ENCODE measurements at places on chromosomes 2 and 18.
A peak's percentile ranks its signal among the peaks of the same experiment; 100 is the strongest.

DNA sequence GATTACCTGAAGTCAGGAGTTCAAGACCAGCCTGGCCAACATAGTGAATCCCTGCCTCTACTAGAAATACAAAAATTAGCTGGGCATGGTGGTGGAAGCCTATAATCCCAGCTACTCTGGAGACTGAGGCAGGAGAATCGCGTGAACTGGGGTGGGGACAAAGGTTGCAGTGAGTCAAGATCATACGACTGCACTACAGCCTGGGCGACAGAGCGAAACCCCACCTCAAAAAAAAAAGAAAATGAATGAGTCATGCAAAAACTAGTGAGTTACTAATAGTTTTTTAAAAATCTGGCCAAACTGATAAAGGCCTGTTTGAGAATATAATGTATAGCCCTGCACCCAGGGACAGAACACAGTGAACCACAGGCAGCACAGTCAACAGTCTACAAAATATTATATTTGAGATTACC lies 17.5 kb downstream of the AFG3L2 start:
- no peak for DNase-seq

DNA sequence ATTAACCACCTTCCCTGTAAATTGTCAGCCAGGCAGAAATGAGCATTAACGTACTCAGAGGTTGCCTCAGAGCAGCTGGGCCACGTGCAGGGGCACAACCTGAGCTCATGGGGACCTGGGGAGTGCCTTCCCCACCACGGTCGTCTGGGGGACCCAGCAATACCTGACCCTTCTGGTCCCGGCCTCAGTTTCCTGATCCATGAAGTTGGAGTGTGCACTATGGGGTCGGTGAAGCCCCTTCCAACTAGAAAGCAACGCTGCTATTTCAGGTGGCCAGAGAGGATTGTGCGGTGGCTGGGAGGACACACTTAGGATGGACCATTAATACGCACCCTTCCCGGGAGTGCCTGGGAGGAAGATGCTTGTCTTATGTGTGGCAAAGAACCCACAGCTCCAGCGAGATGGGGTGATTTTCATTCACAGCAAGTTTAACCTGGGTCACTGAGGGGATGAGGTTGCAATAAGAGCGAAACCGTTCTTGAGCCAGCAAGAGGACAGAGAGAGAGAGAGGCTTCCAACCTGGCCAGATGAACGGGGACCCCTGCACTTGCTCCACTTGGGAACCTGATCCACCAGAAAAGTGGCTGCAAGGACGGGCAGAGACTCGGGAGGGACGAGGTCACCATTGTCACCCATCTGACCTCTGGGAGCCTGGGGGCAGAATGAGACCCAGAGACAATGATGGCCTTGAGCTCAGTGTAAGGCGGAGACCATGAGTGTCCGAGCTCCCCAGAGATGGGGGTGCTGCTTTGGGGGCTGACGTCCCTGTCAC lies 36.2 kb downstream of the NGEF start:
- DNase-seq, result no peak

DNA sequence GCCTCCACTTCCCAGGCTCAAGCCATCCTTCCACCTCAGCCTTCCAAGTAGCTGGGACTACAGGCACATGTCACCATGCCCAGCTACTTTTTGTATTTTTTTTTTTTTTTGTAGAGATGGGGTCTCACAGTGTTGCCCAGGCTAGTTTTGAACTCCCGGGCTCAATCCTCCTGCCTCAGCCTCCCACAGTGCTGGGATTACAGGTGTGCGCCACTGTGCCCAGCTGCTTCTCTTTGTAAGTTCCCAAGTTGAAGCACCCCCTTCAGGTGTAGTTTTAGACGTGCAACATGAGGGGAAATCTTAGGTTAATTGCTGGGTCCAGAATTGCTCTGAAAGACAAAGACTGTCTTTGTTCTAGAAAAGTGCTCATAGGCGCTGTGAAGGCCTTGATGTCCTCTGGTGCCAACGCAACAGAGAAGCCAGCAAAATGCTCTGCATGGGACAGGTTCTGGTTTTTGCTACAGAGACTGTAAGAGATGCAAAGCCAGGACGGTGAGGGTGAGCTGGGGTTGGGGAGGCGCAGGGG lies 46.6 kb downstream of the RRM2 start:
- no peak for DNase-seq

DNA sequence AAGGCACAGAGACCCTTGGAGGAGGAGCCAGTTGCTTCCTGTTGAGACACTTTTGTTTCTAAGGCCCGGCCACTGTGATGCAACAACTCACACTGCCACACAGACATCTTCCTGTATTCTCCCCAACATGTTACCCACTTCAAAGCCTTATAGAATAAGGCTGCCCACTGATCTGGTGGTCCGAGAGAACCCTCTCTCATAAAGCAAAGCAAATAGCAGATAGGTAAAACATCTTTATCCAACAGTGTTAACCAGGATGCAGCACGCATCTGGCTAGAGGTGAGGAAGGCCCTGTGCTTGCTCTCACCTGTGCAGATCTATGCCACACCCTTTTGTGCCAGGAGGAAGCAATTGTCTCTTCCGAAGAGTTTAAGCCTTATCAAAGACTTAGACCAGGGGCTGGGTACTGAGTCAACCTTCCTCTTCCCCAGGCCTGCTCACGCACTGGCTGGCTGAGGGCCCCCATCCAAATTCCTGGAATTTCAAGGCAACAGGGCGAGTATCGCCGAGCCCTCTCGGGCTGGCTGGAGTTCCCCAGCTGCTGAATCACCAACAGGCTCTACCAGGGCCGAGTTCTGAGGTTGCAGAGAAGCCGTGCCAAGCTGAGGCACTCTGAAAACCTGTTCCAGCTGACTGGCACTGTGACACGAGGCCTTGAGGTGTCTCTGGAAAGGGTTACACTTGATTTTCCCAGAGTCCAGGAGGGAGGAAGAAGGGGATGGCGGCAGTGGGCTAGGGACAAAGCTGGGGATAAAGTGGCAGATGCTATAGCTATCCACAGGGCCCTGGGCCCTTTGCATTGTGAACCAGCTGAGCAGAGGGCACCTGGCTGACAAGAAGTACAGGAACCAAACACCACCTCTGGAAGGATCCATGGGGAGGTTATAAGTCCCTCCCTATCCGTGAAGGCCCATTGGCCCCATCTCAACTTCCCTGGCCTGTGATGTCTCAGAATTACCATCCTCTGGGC lies 29.3 kb downstream of the TGFA start:
- DNase-seq, result no peak

DNA sequence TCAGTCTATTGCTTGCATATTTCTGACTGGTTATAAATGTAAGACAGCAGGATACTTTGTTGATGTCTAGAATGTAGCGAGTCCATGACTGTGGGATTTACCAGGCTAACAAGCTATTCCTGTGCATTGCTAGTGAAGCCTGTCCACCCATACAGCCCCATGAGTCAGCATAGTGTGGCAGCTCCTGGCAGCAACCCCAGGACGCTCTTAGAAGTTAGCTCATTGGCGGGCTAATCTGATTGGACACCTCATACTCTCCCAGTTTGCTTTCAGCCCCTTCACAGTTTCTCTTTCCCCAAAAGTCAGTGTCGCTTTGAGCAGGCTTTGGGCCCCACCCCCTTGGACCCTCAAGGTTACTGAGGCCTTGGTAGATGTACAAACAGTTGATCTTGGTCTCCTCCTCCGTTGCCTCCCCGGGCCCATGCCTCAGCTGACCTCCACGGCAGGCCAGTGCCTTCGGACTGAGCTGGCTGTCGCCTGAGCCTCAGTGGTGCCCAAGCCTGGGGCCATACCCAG lies 48.0 kb downstream of the COA5 start:
- no peak for DNase-seq

DNA sequence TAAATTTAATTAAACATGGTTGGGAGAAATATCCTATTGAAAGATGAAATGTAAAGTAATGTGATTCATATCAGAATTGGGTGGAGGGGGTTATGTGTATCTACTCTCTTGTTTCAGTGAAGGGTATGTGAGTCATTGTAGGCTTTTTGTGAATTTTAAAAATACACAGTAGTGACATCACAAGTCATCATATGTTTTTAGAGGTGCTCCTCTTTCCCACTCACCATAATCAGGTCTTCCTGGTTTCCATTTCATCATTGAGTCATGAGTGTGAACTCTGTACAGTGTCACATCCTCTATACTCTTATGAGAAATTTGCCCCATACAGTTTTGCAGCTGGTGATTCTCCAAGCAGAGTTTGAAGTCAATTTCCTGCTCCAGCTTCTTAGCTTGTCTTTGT lies 18.8 kb downstream of the FSIP2 start:
- no peak for DNase-seq

DNA sequence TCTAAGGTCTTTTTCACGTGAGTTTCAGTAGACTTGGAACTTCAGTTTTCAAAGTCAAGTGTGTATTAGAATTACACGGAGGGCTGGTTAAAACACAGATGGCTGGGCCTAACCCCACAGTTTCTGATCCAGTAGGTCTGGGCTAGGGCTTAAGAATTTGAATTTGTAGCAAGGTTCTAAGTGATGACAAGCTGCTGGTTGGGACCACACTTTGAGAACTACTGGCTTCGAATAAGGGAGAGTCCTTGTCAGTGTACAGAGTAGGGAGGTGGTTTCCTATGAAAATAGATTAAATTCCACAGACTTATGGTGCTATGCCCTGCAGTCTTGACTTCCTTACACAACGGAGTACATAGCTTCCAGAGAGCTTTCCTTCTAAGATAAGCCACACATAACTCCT lies 4.5 kb downstream of the RHOB start:
- DNase-seq, result no peak

DNA sequence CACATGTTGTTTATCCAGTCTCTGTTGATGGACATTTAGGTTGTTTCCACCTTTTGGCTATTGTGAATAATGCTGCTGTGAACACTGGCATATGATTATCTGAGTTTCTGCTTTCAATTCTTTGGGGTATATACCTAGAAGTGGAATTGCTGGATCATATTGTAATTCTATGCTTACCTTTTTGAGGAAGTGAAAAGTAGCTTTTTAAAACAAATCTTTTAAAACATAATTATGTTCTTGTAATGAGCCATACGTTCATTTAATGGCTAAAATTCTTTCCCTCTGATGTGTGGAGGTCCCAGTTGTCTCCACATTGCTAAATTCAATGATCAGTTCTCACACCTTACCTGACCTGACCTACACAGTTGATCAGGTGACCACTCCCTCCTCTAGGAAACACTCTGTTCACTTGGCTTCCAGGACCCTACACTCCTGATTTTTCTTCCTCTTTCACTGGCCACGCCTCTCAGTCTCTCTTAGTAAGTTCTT lies 27.8 kb upstream of the SERTAD2 start:
- no peak for DNase-seq

- DNase-seq, result no peak
These were observed 171.1 kb upstream of the RBMS1 start for GRCh38 chr2:160664603-160665140.

- no peak for DNase-seq
These were observed 3.9 kb downstream of the CCDC121 start for GRCh38 chr2:27624943-27625342.

GRCh38 chr2:10444463-10444862 lies 3.7 kb downstream of the ODC1 start:
- no peak for DNase-seq

GRCh38 chr2:191678437-191679100 lies 633 bp downstream of the NABP1 start:
- DNase-seq, result peak; percentile 59

GRCh38 chr2:173028141-173028540 lies 47.5 kb upstream of the MAP3K20 start:
- no peak for DNase-seq

DNA sequence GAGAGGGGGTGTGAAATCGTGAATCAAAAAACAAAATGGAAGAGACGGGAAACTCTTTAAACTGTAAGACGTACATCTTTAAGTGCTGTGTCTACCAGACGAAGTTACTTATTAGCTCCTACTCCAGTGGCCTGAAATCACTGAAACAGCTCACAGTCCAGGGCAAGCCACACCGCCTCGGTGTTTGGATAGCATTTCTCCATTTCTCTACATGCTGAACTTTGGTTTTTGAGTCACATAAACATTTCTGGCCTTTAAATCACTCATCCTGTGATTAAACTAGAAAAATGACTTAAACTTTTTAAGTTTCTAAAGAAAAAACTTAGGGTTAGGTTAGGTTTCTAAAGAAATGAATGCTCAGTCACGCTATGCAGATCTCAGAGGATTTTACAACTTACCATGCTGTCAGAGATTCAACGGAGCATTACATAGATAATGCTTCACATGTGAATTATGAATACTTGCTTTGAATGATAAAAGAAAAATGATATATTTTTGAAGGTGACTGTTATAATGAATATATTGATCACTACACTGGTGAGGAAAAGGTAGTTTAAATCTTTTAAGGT lies 138.4 kb downstream of the MBP start:
- no peak for DNase-seq

GRCh38 chr2:233311241-233311926 lies 3.8 kb downstream of the SAG start:
- no peak for DNase-seq

GRCh38 chr2:105821428-105822125 lies 76.9 kb downstream of the NCK2 start:
- no peak for DNase-seq

GRCh38 chr2:157259386-157259785 lies 1.9 kb downstream of the GALNT5 start:
- no peak for DNase-seq

GRCh38 chr2:75432761-75433361 lies 127.9 kb downstream of the EVA1A start:
- DNase-seq, result no peak

- no peak for DNase-seq
These were observed 167.1 kb upstream of the FOSL2 start for GRCh38 chr2:28225473-28226080.

- DNase-seq, result no peak
These were observed 134.6 kb downstream of the CABLES1 start for GRCh38 chr18:23269928-23270327.

DNA sequence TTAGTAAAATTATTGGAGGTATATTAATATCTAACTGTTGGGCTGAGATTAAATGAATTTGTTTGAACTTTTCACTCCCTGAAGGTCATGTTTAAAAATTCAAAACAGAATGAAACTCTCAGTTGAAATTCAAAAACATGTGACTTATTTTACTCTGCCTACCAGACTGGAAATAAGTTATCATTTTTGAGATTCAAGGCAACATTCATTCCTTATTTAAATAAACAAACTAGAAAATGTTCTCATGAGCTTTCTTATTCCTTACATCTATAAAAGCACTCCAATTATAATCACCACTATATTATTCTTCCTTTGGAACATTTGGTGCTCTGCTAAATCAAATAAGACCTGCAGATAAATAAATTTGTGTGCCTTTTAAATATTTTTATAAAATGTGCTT lies 217.8 kb downstream of the CDH2 start:
- no peak for DNase-seq

GRCh38 chr2:191597186-191597751 lies 80.7 kb upstream of the NABP1 start:
- DNase-seq, result no peak

GRCh38 chr2:120953066-120953756 lies 217.5 kb downstream of the GLI2 start:
- no peak for DNase-seq

DNA sequence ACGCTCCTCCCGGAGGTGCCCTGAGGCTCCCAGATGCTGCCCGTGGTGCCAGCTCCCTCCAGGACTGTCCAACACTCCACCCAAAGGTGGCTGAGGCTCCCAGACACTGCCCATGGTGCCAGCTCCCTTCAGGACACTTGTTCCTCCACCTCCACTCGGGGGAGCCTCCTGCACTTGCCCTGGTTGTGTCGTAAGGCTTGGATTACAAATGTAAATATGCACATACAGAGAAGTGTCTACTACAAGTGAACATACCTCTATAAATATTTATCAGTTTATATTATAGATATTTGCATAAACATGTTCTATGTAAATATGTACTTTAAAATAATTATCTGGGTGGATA lies 143.3 kb downstream of the PXDN start:
- DNase-seq, result no peak

All from stimulated activated CD8-positive, alpha-beta memory T cell treated with anti-CD3 and anti-CD28 coated beads, Interleukin-7, amount 100 ng/mL, for 24 hours (primary cell).